ENCODE measurements at places on chromosomes 16 and 17.
A peak's percentile ranks its signal among the peaks of the same experiment; 100 is the strongest.

DNA sequence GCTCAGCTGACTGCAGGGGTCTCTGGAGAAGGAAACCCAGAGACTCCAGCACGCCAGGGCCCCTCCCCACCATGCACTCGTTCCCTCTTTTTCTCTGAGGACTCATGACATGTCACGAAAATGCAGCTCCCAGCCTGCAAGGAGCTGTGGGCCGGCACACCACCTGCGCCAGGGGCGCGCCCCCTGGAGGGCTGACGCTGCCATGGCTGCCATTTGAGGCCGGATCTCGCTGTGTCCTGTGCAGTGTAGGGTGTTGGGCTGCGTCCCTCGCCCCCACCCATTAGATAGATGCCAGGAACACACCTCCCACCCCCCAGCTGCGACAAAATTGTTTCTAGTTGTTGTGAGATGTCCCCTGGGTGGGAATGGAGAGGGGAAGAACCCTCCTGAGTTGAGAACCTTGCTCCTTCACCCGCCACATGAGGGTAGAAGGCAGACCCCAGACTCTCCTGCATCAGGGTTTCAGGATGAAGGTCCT, 8.2 kb downstream of the SYNGR2 start:
- no peak for DNase-seq

DNA sequence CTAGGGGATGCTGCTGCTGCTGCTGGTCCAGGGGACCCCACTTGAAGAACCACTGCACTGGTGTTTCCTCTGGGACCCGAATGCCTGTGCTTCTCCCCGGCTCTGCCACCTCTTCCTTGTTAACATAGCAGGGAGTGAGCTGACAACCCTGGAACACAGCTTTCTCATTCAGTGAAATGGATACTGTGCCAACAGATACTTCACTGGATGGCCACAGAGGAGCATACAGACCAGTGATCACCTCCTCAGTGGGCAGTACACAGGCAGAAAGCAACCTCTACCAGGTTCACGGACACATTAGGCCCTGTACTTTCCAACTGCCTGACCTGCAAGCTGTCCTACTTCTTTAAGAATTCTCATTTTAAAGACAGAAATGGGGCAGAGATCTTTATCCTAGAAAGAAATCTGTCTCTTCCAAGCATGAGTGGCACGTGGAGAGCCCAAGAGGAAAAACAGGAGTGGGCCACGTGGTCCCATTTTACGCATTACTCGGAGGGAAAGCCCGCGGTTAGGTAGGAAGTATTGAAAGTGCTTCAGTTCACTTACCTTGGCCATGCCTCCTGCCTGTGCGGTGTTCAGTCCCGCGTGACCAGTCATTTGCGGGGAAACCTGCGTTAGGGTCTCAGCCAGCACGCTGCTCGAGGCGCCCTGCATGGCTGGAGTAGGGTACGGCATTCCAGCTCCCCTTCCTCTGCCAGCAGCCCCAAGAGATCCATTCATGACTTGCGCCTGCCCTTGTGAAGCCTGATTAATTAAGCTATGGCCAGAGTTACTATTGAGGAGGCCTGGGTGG, 30.6 kb downstream of the CREBBP start:
- DNase-seq, result no peak

DNA sequence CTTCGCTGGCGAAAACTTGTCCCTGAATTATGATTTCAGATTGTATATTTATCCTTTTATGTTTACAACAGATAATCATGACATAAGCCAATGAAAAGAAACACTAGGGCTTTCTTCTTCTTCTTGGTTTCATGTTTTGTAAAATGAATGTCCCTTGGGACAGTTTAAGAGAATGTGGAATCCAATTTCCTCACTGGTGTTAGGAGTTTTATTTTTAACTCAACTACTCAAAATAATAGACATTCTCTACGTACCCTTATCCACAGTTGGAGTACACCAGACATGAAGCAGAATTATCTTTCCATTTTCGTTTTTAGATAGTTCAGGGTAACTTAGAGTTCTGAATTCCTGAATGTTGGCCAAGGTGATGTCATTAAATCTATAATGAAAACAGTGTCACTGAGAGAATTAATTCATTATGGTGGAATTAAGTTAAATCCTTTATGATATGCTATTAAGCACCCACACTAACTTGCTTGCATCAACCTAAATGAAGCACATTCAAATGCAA, 43.4 kb downstream of the IRX6 start:
- DNase-seq, result no peak

- DNase-seq, result no peak
Observed at GRCh38 chr17:29826114-29826692, 103.8 kb downstream of the SSH2 start.

GRCh38 chr17:6303664-6304063, 131.3 kb downstream of the AIPL1 start:
- no peak for DNase-seq

GRCh38 chr16:55042556-55043432, 112.1 kb downstream of the IRX5 start:
- DNase-seq, result no peak

GRCh38 chr17:12492450-12492849, 173.2 kb upstream of the MYOCD start:
- no peak for DNase-seq

DNA sequence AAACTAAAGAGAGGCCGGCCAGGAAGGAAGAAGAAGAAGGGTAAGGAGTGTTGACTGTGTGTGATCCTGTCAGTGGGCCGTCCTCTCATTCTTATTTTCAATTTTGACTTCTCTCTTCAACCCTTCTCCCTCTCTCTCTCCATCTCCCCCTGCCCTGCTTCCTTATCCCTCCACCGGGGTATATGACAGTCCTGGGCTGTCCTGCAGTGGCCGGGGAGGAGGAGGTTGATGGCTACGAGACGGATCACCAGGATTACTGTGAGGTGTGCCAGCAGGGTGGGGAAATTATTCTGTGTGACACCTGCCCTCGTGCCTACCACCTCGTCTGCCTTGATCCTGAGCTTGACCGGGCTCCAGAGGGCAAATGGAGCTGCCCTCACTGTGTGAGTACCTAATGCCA, 5.6 kb downstream of the CHD3 start:
- no peak for DNase-seq

- DNase-seq, result no peak
Observed at GRCh38 chr16:48232493-48233040, 11.5 kb upstream of the LONP2 start.

GRCh38 chr17:77049440-77049839, 91.3 kb upstream of the SEC14L1 start:
- DNase-seq, result no peak

GRCh38 chr17:7932949-7933348, 943 bp downstream of the CNTROB start:
- DNase-seq, result peak; percentile 33

- DNase-seq, result no peak
Observed at GRCh38 chr16:75559564-75560372, 3.7 kb upstream of the TMEM231 start.

DNA sequence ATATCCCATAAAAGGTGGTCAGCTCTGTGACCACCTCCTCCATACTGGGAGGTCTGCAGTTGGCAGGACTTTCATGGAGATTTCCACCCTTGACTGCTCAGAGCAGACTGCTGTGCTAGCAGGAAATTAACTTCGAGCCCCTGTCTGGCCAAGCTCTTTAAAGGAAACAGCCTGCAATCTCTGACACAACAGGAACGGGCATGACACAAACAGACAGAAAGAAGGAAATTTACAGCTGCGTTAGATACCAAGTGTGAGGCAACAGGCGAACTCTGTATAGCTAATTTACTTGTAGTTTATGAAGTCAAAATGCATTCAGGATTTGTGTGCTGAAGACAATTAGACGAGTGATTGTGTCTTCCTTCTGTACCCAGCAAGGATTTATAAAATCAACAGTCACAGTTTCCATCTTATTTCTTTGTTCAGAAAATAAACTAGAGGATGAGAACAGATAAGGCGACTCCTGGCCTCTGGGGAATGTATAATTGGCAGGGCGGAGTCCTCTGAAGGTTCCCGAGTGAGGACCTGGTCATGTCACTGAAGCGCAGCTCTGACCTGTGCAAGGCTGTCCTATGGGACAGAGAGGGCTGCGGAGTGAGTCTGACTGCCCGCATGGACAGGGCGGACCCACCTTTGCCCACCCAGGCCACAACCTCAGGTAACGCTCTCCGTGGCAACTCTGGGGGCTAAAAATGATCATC, 16.1 kb downstream of the WIPI1 start:
- DNase-seq, result no peak

DNA sequence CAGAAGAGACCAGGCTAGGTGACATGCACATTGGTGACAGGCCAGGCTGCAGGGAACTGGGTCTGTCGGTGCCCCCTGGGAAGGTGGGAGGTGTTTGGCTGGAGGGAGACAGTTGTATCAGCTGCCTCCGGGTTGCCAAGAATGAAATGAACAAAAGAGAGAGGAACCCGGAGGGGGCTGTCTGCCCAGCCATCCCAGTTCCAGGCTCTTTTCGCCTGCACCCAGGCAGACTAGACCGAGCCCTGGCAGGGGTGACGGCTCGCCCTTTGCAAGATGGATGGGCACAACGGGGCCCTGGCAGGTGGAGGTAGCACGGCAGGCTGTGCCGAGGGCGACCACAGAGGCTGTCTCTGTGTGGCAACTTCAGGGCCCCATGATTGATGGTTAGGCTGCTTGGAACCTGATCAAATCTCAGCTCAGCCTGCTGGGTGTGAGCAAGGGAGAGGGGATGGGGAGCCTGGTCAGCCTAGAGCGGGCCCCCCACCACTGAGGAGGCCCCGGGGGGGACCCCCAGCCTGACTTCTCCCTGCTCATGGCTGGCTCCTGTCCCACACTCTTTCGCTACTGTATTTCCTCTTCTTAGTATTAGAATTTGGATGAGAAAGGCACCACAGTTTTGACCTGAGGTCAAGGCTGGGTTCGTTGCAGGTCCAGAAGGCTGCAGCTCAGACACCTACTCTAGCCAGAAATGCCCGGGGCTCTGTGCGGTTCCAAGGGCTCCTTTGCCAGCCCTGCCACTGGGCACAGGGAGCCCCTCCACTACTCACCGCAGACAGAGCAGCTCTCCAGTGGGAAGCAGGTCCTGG, 118.9 kb upstream of the CHMP6 start:
- DNase-seq, result no peak

DNA sequence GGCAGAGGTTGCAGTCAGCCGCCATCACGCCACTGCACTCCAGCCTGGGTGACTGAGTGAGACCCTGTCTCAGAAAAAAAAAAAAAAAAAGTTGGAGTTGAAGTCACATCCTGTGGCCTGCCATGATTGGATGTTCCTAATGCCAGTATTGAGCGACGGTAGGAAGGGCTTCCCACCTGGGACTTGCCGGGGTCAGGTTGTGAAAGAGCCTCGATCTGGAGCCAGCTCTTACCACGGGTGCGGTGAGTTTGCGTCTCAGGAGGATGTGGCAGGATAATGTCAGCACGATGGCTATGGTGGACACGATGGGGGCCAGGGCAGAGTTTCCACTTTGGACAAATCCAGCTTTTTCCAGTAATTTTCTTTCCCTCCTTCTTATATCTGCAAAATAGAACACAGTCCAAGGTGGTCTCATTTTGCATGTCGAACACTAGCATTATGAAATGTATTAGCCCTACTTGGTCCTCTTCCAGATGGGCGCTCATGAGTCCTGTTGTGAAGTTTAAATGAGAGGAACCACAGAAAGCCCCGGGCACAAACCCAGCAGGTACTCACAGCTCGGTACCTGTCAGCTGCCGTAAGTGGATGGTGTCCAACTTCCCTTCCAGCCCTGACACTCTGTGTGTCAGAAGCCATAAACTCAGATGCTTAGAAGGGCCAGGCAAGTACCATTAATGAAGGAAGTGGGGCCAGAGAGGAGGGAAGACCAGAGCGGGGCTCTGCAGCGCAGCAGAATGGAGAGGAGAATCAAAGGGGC, 22.2 kb downstream of the ABCC12 start:
- DNase-seq, result no peak

DNA sequence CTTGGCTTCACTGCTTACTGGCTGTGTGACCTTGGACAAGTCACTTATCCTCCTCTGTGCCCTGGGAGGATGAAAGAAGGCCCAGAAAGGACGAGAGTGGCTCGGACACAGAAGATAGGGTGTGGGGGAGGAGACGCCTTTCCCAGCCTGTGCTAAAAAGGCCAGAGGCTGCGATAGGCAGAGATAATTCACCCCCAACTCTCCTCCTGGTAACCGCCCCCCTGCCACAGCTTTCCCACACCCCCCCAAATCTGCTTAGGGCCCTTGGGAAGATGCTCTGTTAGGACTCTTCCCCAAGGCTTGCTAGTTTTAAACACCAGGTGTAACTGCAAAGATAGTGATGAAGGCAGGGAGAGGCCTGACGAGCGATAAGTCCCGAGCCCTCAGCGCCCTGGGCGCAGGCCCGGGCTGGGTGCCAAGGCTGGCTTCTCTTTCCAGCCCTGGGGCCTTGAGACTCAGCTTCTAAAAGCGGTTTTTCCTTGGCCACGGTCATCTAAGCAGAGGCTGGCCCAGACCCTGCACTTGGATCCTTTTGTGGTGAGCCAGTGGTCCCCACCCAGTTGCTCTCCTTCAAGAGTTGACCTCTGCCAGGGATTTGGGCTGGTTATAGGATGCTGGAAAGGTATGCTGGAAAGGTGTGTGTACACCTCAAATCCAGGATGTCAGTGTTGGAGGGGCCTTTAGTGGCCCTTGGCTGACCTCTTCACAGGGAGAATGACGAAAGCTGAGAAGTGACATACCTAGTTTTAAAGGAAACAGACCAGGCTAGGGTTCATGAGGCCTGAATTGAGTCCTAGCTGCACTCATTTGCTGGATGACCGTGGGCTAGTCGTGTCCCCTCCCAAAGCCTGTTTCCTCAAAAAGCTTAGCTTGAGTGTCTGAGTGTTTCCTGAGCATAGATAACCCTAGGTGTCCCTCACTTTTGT, 3.4 kb upstream of the PPP1R9B start:
- DNase-seq, result no peak

- DNase-seq, result no peak
Observed at GRCh38 chr16:24776501-24777220, 47.2 kb downstream of the TNRC6A start.

DNA sequence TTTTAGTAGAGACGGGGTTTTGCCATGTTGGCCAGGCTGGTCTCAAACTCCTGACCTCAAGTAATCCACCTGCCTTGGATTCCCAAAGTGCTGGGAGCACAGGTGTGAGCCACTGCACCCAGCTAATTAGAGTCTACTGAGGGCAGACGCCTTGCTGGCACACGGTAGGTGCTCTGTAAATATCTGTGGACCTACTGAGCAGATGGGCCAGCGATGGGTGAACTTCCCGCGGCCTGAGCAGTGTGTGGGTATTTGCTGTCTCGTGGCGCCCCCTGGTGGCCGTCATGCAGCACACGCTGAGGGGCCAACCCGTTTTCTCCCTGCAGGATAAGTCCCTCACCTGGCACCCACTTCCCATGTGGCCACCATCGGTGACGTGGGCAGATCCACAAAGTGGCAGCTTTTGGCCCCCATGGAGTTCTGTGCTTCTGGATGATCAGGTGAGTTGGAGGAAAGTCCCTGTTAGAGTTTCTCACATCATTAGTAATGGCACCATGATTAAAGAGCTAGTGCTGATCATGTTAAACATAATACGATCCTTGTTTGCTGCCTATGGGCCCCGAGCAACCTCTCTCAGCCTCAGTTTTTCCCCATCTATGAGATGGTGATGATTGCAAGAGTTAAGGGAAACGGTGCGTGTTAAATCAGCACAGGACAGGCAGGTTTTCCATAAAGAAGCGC, 40.7 kb downstream of the ZDHHC7 start:
- peak; percentile 57 for DNase-seq

- no peak for DNase-seq
Observed at GRCh38 chr16:75198135-75198600, 8.8 kb downstream of the CTRB2 start.
